Astrocyte of the hippocampus (primary cell): ENCODE measurements at places on chromosomes 7 and 10.
A peak's percentile ranks its signal among the peaks of the same experiment; 100 is the strongest.

DNA sequence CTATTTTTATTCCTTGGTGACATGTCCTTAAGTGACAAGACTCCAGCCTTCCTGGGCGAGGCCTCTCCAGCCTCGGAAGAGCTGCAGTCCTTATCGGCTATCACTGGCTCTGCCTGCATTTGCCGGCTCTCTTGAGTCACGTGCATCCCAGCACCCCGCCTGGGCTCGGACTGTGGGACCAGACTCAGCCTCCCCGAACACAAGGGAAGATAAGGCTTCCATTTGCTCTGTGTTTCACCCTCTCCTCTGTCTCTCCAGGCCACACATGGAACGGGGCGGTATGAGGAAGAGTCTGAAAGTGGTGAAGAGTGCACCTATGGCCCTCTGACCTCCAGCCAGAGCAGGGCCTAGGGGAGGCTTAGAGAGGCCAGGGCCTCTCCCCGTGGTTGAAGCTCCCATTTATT, 4.7 kb downstream of the GDF2 start:
- DNase-seq = no peak

GRCh38 chr10:2893158-2893845, 174.0 kb upstream of the PFKP start:
- DNase-seq = no peak

DNA sequence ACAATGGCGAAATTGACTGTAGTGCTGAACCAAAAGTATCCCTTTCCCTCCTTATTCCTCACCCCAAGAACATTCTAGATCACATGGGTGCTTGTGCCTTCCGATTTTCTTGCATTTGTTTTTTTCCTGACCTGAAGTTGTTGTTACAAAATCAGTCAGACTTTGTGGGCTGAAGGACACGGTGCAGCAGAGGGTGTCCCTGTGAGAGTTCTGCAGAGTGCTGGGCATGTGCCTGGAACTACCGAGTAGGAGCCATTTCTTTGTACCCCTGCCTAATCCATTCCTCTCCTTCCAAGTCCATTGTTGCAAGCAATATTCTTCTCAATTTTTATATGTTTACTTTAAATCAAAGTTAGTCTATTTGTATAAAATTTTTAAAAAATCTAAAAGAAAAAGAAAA, 35.3 kb upstream of the GJD4 start:
- no peak for DNase-seq

GRCh38 chr7:51949726-51950644, 633.4 kb upstream of the COBL start:
- peak; percentile 79 for DNase-seq

- no peak for DNase-seq
Observed at GRCh38 chr10:132793871-132794849, 8.2 kb upstream of the NKX6-2 start.

GRCh38 chr7:95675016-95675415, 78.7 kb upstream of the PDK4 start:
- DNase-seq = no peak

DNA sequence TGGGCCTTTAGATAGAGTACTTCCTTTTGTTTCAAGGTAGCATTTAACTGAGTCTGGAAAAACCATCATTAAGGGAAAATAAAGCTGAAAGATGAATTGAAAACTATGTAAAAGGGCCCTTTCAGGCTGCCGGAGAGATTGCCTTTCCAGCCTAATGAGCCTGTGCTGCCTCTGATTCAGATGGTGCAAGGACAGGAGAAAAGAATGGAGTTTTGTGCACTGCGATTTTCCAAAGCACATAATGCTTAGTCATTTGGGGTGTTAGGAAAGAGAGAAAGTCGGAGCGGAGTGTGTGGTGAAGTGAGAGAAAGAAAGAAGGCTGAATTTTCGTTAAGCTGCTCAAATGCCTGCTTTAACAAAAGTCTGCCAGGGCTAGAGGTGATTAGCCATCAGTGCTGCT, 259.7 kb downstream of the PAXIP1 start:
- peak; percentile 7 for DNase-seq
